Hematopoietic multipotent progenitor cell treated with erythropoietin and hydrocortisone succinate and interleukin-3 and kit ligand, for 6 days (in vitro differentiated cells): ENCODE measurements at places on chromosomes 1 and 21.
A peak's percentile ranks its signal among the peaks of the same experiment; 100 is the strongest.

DNA sequence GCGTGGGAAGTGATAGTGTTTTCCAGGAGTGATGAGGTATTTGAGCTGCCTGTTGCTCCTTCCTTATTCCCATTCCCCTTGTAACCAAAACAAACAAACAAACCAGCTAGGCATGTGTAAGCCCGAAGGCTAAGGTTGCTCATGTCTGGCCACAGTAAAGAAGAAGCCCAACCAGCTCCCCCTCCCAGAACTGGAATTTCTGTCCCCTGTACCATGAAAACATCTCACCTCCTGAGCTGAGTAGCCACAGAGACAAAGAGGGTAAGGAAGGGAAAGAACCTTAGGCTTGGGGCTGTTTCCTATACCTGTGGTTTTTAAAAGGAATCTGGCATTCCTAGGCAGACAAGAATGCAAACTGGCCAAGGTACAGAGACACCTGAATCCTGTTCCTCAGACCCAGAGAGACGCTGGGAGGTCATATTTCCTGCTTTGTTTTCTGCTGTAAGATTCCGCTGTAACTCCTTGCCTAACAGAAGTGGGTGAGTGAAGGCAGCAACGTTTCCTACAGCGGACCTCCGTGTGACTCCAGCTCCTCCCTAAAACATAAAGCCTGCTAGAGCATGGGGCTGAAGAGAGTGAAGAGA lies 41.7 kb upstream of the RAB4A start:
- DNase-seq = no peak

GRCh38 chr1:38291906-38292521 lies 245.4 kb upstream of the POU3F1 start:
- DNase-seq = no peak

GRCh38 chr1:184958554-184959353 lies 15.6 kb downstream of the NIBAN1 start:
- DNase-seq = no peak

DNA sequence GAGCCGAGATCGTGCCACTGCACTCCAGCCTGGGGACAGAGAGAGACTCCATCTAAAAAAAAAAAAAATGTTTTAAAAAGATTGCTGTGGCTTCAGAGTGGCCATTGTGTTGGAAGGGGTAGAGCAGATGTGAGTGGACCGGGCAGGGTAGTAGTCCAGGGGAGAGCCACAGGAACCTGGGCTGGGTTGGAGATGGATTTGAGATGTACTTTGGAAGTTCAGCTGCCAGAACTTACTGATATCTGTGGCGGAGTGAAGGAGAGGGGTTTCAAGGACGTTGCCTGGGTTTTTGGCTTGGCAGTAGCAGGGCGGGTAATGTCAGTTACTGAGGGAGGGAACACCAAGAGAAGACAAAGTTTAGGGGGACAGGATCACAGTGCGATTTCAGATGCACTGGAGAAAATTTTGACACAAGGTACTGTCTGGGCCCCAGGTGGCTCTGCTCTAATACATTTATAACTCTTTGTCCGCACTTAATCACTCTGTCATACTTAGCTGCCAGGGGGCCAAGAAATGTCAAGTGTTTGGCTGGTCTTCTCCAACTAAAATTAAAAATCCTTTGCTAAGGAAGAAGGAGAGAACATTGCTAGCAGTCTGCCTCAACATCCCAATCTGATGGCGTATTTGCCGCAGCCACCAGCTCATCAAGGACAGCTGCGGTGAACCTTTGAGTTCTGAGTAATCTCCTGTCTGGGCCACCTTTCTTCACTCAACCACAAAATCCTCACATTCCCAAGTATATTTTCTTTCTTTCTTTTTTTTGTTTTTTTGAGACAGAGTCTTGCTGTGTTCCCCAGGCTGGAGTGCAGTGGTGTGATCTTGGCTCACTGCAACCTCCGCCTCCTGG lies 9.6 kb downstream of the EPHX1 start:
- DNase-seq = no peak

- DNase-seq = no peak
Measured at GRCh38 chr1:23480187-23481025, 3.6 kb downstream of the ASAP3 start.

- no peak for DNase-seq
Measured at GRCh38 chr21:44461005-44461404, 5.7 kb downstream of the LRRC3 start.

- no peak for DNase-seq
Measured at GRCh38 chr1:12316331-12316730, 86.5 kb downstream of the VPS13D start.

DNA sequence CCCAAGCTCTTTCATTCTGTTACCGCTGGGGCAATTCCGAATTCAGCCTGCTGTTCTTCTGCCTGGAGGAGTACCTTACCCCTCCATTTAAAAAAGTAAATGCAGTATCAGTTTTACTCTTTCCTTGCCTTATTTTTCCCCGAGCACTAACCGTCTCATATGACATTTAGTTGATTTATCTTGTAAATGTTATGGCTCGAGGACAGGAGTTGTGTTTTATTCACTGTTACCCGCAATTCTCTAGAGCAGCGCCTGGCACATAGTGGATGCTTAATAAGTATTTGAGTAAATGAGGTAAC lies 425 bp upstream of the TADA1 start:
- DNase-seq = no peak

GRCh38 chr1:97271916-97272788 lies 550.6 kb downstream of the PTBP2 start:
- no peak for DNase-seq

DNA sequence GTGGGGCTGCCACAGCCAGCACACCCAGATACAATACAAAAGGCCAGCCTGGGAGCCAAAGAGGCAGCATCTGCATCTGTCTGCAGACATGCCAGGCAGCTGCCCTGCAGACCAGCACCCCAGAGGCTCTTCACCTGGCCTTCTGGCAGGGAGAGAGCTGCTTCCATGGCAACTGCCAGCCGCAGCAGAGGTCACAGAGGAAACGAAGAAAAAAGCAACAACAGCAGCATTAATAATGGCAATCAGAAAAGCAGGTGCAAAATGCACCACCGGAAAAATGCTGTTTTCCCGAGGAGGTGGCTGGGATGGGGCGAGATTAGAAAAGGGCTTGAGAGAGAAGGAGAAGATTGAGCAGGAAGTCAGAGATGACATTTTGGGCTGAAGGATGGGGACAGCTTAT lies 309.5 kb downstream of the PCP4 start:
- no peak for DNase-seq

GRCh38 chr1:153608742-153609584 lies 4.0 kb downstream of the S100A16 start:
- DNase-seq = no peak

DNA sequence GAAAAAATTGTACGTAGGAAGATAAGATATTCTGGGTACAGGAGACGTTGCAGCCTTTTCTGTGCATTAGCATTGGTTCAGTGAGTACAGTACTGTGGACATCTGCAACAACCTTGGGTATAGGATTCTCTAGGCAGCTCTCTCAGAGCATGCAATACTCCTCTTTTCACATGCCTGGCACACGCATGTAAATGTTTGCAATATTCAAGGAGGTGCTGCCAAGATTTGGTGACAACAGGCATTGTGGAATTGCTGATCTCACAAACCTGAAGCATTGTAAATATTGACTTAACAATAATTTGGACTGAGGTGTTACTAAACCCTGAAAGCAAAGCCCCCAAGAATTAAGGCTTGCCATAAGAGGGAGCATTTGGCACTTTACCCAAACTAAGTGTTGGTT lies 126.8 kb downstream of the GRIK1 start:
- no peak for DNase-seq

GRCh38 chr1:234148816-234149215 lies 224.4 kb upstream of the COA6 start:
- DNase-seq = no peak

DNA sequence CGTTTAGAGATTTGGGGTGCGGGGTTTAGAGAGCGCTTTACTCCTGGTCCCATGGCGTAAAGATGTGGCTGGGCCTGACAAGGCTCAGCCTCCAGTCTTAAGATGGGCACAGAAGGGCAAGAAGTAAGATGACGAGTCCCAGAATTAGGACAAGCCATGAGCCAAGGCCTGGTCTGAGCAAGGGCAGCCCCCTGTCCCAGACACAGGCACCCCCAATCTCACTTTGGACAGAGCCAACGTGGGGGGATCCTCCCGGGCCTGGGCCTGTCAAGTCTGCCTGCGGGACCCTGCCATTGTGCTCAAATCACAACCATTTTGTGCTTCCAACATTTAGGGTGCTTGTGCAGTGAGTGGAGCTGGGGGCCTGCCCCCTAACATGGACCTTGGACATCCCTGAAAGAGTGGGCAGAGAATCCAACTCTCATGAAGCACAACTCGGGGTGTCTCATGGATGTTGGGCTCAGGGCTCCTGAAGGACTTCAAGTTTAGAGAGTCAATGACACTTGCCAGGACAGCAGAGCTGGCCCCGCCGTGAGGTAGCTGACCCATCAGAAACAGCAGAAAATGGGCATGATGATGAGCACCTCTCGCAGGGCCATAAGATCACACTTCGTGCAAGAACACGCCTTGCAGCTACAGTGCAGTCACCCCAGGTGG lies 52.6 kb downstream of the KIF21B start:
- DNase-seq = no peak

DNA sequence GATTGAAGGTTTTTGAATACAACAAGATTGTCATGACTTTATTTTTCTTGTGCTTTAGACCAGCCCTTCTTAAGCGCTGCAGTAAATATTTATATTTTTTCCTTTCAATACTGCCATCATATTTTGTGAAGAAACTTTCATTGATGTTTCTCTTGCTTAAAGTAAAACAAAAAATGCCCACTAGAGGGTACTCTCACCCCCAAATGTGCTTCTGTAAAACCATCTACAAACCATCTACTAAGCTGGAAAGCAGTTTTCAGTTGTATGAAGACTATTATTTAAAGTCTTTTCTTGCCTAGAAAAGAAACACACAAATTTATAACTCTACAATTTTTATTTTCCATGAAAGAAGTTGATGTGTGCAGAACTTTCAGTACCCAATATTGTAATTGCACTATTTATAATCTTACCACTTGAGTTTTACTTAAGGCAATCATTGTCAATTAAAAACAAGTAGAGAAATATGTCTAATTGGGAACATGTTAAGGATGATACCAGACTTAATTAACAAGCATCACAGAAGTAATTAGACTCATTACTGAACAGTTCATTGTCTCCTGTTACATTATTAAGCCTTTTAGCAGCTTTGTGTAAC lies 10.7 kb downstream of the LEPR start:
- peak; percentile 85 for DNase-seq

- no peak for DNase-seq
Measured at GRCh38 chr1:205495237-205495823, 9.1 kb upstream of the CDK18 start.
